ENCODE measurements at places on chromosomes 5 and 9. TPM values are rescaled to one million over a fixed set of nuclear protein-coding genes. Genes with fewer than 3 reads are reported as not detected.

Gene CCNO
- not detected for total RNA-seq

DNA sequence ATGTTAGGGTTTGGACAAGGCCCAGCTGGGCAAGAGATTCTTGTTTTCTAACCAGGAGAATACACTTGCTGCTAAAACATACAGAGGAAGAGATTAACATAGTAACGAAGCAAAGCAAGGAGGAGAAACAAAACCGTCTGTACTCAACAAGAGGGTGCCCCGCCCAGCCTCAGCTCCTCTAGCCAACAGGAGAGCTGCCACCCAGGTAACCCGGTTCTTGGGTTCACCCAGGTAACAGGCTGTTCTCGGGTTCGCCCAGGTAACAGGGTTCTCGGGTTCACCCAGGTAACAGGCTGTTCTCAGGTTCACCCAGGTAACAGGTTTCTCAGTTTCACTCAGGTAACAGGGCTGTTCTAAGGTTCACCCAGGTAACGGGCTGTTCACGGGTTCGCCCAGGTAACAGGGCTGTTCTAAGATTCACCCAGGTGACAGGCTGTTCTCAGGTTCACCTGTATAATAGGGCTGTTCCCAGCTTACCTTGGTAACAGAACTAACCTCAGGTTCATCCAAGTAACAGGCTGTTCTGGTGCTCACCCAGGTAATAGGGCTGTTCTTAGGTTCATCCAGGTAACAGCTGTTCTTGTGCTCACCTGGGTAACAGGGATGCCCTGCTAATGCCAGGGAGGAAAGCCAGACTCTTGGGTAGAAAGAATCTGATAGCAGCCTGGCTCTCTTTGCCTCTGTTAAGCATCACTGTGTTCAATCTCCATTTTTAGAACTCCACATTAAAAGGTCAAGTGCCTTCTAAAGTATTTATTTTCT lies 271.6 kb downstream of the SYK start:
- no peak for DNase-seq

DNA sequence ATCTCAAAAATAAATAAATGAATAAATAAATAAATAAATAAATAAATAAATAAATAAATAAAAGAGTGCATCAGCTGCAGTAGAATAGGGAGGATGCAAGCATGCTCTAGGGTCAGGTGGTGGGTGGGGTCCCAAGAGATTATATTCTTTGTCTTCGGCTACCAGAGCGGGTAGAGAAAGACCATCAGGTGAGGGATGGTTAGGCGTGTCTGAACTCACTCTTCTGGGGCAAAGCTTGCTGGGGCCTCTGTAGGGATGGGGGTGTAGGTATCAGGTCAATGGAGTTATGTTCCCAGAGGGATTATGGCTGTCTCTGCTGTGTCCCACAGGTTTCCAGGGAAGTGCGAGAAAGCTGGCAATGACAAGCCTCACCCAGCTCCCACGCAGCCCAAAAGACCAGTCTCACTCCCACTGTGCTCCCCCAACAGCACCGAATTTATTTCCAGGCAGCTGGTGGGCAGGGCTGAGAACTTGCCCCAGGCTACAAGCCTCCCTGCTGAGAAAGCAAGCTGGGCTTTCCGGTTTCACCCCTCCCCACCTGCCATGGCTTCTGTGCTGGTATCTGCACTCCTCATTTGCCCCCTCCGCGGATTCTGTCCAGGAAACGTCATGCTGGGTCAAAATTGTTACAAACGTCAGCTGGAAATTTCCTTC lies 180.8 kb downstream of the LURAP1L start:
- no peak for DNase-seq

GRCh38 chr5:61334868-61335615 lies 3.0 kb downstream of the ZSWIM6 start:
- DNase-seq, result no peak

GRCh38 chr5:125412561-125413495 lies 666.4 kb upstream of the ZNF608 start:
- DNase-seq, result no peak
